Thyroid gland (tissue), 4 donors: ENCODE measurements at places on chromosomes 1 and 21.

GRCh38 chr1:48285525-48285924 lies 63.0 kb downstream of the SLC5A9 start:
- no peak for DNase-seq

GRCh38 chr1:79264975-79265818 lies 258.7 kb upstream of the ADGRL4 start:
- DNase-seq: no peak

DNA sequence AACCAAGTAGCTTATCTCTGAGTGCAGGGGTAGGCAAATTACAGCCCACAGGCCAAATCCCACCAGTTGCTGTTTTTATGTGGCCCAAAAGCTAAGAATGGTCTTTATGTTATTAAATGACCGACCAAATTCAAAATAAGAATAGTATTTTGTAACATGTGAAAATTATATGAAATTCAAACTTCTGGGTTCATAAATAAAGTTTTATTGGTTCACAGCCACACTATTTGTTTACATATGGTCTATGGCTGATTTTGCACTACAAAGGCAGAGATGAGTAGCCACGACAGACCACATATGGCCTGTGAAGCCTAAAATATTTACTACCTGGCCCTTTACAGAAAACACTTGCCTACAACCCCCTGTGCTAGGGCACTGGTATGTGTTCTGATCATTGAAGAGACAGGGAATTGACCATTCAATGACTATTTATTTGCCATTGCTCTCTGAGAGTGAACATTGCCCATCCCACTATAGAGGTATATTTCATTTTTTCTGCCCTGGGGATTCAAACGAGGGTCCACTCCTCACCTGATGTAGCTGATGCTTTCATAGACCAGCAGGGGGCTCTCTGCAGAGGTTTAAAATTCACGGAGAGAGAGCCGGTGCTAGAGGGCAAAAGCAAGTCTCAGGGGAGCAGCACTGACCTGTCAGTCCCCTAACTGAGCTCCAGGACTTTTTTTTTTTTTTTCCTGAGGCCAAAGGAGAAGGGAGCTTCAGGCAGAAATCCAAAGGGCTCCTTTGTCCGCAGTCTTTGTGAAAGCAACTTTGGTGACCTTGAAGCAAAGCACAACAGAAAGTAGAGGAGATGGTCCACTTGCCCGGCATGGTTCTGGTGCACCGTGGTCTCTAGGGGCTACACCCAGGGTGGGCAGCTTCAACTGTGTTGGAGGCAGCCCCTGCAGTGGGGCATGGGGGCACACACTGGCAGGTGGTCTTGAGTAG lies 7.3 kb upstream of the GNL2 start:
- DNase-seq: no peak

DNA sequence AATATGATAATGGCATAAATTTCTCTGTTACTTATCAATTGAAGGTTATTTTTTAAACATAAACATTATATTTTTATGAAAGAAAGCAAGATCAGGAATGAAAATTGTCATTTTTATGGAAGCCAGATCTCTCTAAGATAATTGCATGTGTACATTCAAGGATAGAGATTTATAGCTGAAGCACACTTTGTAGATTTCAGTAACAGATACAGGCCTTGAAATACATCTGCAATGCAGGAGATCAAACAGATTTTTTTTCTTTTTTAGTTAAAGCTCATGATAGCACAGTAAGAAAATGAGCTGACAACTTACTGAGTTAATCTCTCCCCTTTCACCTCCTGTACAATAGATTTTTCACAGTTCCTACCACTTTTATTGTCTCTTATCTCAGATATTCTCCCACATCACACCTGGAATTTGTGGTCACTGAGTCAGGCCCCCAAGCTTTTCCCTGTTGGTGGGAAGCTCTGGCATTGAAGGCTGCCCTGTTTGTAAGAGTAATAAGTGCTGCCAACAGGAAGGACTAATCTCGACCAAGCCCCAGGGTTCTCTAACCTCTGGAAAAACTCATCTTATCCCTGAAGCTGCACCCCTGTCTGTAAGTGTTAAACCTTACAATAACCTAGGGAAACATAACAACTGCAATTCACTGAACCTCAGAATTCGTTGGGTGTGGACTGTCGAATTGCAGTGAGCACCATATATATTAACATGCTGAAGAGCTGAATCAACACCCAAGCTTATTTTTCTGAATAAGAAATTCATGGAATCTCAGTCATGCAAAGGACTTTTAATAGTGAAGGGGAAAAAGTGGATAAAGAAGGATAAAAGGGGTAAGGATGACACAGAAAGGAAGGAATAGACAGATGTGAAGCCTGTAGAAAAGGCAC lies 599.0 kb downstream of the LMO4 start:
- no peak for DNase-seq

DNA sequence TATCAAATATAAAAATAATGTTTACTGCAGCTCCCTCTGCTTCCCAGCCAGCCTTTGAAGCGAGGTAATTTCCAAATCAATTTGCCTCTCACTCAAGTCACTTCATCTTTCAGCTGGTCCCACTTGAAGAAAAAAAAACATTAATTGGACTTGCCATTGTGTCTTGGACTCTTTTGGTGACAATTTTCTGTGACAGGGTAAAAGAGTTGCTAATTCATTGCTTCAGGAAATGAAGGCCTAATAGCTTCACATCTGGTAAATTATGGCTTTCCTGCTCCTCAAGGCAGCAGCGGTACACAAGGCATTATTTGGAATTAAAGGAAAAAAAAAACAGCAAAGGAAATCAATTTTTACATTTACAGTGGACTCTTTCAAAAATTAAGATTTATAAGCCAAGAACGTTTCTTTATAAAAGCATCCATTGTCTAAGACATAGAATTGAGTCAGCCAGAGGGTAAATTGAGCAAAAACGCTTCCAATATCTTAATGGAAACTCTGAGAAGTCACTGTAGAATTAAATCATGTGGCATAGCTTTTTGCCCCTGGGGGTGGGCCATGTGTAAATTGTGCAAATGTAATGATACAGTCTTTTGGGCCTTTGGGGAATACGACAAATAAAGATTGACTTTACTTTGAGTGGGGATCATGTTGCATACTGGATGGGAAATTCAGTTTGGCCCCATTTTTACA lies 102.5 kb downstream of the LYPLAL1 start:
- no peak for DNase-seq

GRCh38 chr1:59714966-59715365 lies 99.8 kb upstream of the HOOK1 start:
- DNase-seq: no peak

GRCh38 chr1:7178741-7179140 lies 393.5 kb downstream of the CAMTA1 start:
- DNase-seq: no peak

DNA sequence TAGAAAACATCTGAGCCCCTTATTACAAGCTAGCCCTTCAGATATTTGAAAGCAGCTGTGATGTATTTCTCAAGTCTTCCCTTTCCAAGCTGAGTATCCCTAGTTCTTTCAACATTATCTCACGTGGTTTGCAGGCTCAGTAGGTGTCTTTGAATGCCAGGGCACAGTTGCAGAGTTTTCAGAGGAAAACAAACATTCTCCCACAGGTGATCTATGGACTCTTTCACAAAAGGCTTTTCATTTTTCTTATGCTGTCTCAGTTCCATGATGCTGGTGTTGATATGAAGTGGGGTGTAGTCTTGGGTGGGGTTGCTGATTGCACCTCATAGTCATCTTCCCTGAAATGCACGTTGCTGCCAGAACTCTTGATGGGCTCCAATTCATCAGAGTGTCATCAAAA lies 17.3 kb downstream of the CACNA1E start:
- DNase-seq: no peak

DNA sequence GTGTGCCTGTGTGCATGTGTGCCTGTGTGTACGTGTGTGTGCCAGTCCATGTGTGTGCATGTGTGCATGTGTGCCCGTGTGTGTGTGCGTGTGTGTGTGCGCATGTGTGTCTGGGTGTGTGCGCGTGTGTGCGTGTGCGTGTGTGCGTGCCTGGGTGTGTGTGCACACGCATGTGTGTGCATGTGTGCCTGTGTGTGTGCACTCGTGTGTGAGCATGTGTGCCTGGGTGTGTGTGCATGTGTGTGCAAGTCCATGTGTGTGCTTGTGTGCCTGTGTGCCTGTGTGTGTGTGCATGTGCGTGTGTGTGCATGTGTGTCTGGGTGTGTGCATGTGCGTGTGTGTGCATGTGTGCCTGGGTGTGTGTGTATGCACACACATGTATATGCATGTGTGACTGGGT lies 28.7 kb upstream of the COL6A2 start:
- DNase-seq: no peak

DNA sequence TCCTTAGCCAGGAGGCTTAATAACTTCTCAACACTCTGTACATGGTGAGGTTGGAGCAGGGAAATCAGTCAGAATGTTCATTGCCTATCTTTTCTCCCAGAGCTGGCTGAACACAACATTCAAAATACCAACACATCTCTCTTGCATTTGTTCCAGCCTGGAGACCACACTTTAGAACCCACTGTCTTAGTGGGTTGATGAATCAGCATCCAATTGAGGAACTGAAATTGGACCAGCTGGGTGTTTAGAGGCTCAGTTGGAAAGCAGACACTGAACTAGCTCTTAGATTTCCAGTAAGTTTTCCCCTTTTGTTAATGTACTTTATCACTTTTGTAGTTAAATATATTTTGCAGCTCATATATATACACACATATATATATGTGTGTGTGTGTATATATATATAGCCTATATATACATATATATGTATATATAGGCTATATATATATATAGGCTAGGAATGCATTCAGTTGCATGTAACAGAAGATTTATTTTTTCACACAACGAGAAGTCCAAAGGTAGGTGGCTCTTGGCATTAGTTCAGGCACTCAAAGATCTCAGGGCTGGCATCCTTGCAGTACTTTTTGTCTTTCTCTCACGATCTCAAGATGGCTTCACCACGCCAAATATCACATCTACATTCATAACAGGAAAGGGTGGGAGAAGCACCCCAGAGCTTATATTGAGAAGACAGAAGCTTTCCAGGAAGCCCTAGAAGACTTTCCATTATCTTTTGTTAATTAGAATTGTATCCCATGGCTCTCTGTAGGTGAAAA lies 35.0 kb upstream of the HUNK start:
- DNase-seq: no peak

GRCh38 chr1:59081795-59082194 lies 215.1 kb upstream of the FGGY start:
- DNase-seq: no peak

DNA sequence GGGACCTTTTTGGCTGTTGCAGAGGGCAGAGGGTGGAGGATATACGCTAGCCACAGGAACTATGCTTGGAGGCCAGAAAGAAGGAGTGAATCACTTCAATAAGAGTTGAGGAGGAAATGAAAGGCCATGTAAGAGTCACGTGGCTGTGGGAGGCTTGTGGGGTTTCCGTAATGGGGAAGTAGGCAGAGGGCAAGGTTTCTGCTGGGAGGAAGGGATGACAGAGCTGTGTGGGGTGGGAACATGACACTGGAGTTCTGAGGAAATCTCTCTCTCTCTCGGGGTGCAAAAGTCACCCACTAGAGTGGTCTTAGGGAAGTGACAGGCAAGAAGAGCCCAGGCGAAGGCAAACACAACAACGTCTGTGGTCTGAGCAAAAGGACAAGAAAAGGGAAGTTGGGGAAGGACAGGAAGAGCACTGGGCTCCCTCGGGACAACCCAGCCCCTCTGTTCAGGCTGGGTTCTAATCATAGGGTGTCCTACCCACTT lies 3.9 kb upstream of the CD1C start:
- peak; percentile 6 for DNase-seq

DNA sequence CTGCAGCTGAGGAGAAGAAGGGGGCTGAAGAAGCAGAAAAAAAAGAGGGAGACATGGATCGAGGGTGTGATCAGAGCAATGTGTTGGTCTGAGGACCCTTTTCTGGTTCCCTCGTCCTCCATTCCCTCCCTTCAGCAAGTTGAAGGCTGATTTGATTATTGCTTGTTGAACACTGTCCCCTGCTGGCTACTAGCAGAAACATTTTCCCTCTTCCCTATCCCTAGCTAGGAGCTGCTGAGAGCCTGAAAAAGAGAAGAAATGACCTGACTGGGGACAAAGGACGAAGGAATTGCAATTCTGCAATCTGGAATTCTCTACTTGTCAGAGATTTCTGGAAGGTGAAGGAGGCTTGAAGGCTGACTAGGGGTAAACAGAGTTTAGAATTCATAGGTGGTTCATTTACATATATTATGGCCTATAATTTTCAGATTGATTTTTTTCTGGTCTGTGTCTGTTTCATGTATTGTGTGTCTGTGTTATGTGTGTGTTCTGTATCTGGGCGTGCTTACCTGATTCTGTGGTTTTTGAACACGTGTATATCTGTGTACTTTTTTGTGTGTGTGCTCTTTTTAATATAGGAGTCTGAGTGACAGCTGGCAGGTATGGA lies 9.8 kb downstream of the NHLH1 start:
- DNase-seq: peak; percentile 9

GRCh38 chr21:34123609-34124008 lies 50.2 kb downstream of the MRPS6 start:
- DNase-seq: no peak

GRCh38 chr1:84350550-84350949 lies 47.7 kb upstream of the DNASE2B start:
- DNase-seq: no peak

- no peak for DNase-seq
These were observed 120.1 kb downstream of the BACH1 start for GRCh38 chr21:29418813-29419212.

DNA sequence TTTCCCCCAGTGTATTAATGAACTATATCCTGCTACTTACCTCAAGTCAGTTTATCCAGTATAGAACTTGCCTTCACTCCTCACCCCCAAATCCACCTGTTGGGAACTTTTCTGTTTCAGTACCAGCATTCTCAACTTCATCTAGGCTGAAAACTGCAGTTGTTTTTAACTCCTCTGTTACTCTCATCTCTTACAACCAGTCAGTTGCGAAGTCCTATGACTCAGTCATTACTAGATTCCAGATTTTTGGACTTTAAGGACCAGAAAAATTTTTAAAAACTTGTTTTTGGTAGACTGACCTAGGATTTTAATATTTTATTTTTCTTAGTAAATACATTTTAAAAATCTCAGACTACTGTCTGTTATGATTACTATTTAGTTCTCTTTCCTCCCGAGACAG lies 8.1 kb downstream of the GNAI3 start:
- no peak for DNase-seq

DNA sequence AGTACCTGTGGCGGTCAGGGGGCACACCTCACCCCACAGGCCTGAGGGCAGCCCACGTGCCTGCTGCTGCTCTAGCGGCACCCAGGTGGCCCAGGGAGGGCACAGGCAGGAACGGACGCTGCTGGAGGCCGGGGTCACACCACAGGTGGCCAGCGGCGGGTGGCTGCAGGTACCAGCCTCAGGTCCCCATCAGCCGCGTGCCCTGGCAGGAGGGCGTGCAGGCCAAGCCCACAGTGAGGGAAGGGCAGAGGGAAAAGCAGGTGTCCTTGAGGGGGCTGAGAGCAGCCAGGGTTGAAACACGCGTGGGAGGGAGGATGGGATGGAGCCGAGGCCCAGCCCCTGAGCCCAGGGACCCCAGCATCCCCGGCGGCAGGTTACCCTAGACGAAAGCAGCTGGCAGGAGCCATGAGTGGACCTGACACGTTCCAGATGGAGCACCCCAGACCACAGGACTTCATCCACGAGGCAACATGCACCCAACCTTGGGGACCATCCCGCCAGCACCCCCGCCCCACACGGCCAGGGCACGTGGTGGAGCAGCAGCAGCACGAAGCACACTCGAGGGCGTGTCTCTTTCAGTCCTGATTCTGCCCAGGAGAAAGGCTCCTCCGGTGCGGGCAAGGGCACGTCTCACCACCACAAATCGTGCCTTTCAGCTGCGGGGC lies 3.7 kb downstream of the SLC19A1 start:
- peak; percentile 1 for DNase-seq
